ENCODE measurements at places on chromosomes 13 and 19.
A peak's percentile ranks its signal among the peaks of the same experiment; 100 is the strongest.

GRCh38 chr19:28710278-28710677 lies 502.7 kb downstream of the UQCRFS1 start:
- no peak for DNase-seq

- no peak for DNase-seq
Measured at GRCh38 chr13:110944121-110944967, 29.5 kb upstream of the ANKRD10 start.

- DNase-seq = no peak
Measured at GRCh38 chr13:108702171-108702570, 72.8 kb downstream of the MYO16 start.

GRCh38 chr13:97165502-97166425 lies 56.4 kb upstream of the MBNL2 start:
- DNase-seq = no peak

GRCh38 chr19:13937479-13938300 lies 527 bp downstream of the PODNL1 start:
- no peak for DNase-seq

GRCh38 chr13:112715210-112715609 lies 25.4 kb downstream of the ATP11A start:
- DNase-seq = no peak

- DNase-seq = no peak
Measured at GRCh38 chr13:98456413-98456845, 120.5 kb downstream of the STK24 start.

GRCh38 chr19:38647966-38648768 lies 718 bp downstream of the ACTN4 start:
- no peak for DNase-seq

- DNase-seq = peak; percentile 65
Measured at GRCh38 chr19:1248786-1249297, 459 bp downstream of the MIDN start.

- DNase-seq = no peak
Measured at GRCh38 chr19:14507704-14508542, 10.3 kb downstream of the DNAJB1 start.

GRCh38 chr13:114025714-114026431 lies 52.0 kb upstream of the C13orf46 start:
- DNase-seq = no peak

- no peak for DNase-seq
Measured at GRCh38 chr19:42501733-42502132, 26.5 kb downstream of the CEACAM1 start.

DNA sequence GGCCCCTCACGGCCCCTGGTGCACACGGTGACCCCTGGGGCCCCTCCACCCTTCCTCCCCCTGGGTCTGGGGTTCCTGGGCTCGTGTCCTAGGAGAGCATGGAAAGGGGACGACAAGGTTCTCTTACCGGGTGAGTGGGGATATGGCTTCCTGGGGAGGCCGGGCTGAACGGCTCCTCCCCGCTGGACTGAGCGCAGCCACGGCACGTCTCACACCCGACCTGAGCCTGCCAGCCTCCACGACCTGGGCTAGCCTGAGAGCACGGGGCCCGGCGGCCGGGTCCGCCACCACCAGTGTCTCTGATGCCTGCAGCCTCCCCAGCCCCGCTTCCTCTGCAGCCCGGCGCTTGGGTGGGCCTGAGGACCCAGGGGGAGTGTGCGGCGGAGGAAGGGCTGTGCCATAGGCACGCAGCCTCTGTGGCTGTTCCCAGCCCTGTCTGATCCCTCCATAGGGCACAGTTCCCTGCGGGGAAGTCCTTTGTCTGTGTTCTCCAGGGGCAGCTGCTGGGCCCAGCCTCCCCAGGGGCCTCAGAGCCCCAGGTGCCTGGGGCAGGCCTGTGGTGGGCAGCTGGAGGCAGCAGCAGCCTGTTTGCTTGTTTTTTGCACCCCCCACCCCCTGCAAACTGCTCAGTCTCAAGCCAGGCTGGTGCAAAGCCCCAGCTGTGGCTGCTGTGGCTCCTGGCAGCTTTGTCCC lies 15.0 kb downstream of the PLIN4 start:
- DNase-seq = no peak

- DNase-seq = no peak
Measured at GRCh38 chr19:48113190-48113917, 2.7 kb upstream of the PLA2G4C start.

DNA sequence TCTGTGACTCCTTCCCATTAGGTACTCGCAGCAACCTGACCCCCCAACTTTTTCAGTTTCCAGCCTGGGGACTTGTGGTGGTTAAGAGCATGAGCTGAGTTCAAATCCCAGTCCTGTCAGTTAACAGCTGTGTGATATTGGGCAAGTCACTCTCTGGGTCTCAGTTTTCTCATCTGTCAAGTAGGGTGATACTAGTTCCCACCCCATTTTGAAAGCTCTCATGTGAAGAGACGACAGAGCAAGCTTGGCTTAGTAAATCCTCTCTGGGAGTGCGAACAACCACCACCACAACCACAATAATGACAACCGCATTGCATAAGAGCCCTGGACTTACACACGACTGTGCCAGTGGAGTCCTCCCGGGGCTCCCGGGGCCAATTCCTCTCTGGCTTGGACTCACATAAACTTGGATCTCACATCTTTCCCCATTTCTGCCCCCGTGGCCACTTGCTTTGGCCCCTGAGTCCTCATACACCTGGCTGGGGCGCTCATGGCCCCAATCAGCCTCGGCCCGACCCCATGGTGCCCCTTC lies 454 bp downstream of the BLVRB start:
- DNase-seq = no peak

- DNase-seq = no peak
Measured at GRCh38 chr19:58511353-58512208, at the start of gene SLC27A5. TSS of gene SLC27A5 (minus strand) at chr19:58511992. CDS start at chr19:58511955, 37 bp downstream.

DNA sequence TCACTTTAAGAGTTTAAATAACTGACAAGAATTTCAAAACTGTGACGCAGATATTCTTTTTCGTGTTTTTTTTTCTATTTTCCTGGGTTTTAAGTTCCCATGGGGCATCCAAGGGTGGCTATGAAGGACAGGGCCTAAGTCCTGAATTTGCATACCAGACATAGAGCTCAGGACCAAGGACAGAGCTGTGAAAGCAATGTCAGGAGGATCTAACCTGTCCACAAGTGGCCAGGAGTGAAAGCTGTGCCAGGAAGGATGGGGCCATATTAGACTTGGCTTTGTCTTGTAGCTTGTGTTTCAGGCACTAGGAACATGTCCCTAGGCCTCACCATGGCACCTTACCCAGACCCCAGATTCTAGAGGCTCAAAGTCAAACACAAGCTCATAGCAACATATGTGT lies 289.4 kb upstream of the MIR17HG start:
- no peak for DNase-seq
